ENCODE measurements at places on chromosomes 2 and 18.

DNA sequence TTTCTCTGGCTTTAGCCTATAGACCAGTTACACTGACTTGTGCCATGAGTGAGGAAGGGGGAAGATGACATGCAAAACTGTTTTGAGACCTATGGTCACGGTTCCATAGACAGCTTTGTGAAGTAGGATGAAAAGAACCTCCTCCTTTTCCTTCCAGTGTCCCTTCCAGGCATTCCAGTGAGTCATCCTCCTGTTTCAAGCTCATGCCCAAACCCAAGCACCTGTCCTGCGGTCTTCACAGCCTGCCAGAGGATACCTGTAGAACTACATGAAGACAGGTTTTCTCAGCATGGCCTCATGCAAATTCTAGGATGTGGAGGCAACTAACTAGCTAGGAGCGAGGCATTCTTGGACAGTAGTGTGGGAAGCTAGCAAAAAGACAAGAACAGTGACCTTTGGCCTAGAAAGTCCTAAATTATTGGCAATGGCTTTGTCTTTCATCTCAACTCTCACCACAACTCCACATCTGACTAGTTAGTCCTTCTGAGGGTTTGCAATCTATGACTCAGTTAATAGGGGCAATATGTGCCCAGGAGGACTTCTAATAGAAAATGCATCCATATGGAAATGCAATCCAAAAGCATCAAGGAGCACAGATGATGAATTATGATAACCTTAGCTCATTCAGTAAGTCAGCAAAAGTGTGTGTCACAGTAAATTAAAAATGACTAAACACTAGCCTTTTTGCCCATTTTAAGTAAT is 154.7 kb downstream of the RBM43 start:
- H3K36me3 ChIP-seq = no peaks in the 10 kb centered on the region
- DNase-seq = no peak
- no peaks in the 10 kb centered on the region for H3K4me1 ChIP-seq
- H3K27ac ChIP-seq = no peak overlapping the region
- H3K4me3 ChIP-seq = no peak overlapping the region
- no peaks in the 10 kb centered on the region for H3K27me3 ChIP-seq

- no peaks in the 10 kb centered on the region for H3K4me1 ChIP-seq
- H3K27ac ChIP-seq = no peak overlapping the region
- no peak overlapping the region for H3K4me3 ChIP-seq
- H3K36me3 ChIP-seq = no peaks in the 10 kb centered on the region
These were observed 799.0 kb downstream of the DCDC2C start for GRCh38 chr2:4502230-4502843.

- no peaks in the 10 kb centered on the region for H3K36me3 ChIP-seq
- H3K4me3 ChIP-seq = no peak overlapping the region
- H3K27ac ChIP-seq = no peak overlapping the region
- H3K4me1 ChIP-seq = no peaks in the 10 kb centered on the region
These were observed 12.9 kb downstream of the SAG start for GRCh38 chr2:233320470-233320869.

- H3K4me1 ChIP-seq = peaks cover 16% of the 10 kb centered on the region
- peak overlapping the region; percentile 67 for H3K27ac ChIP-seq
- DNase-seq = peak; percentile 99
- H3K36me3 ChIP-seq = no peaks in the 10 kb centered on the region
- no peaks in the 10 kb centered on the region for H3K27me3 ChIP-seq
These were observed 106.1 kb downstream of the ETAA1 start for GRCh38 chr2:67503066-67503795.

- no peak overlapping the region for H3K27ac ChIP-seq
- H3K4me1 ChIP-seq = no peaks in the 10 kb centered on the region
- H3K27me3 ChIP-seq = no peaks in the 10 kb centered on the region
- peak; percentile 57 for DNase-seq
These were observed 97.9 kb upstream of the NOL4 start for GRCh38 chr18:34322365-34323289.
